ENCODE measurements at places on chromosomes 7 and 10.

GRCh38 chr7:118563311-118563710, 338.8 kb downstream of the ANKRD7 start:
- no peak for DNase-seq

DNA sequence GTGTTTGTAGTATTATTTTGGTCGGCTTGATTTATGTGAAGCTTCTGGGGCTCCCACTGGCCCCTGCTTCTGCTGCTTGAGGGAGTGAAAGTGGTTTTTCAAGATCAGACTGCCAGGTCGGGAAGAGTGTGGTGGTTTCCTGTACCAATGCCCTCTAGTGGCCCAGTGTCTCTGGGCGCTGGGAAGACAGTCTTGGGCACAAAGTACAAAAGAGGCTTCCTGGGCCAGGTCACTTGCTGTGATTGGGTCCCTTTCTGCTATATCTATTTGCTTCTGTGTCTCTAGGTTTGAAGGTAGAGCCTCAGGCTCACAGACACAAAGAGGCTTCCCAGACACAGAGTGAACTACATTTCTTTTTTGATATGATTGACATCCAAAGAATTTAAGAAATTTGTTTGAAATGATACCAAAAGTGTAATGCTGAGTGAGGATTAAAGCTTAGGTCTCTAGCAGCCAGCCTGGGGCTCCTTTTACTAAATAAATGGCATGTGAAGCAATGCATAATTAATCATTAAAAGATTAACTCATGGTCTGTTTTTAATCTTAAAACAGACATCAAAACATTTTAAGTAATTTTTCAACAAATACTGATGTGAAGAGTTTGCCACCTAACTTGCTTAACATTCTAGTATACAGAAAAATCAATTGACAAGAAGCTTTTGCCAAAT, 36.3 kb downstream of the ABCB1 start:
- DNase-seq, result peak; percentile 46

GRCh38 chr7:146875237-146875785, 758.7 kb downstream of the CNTNAP2 start:
- no peak for DNase-seq

DNA sequence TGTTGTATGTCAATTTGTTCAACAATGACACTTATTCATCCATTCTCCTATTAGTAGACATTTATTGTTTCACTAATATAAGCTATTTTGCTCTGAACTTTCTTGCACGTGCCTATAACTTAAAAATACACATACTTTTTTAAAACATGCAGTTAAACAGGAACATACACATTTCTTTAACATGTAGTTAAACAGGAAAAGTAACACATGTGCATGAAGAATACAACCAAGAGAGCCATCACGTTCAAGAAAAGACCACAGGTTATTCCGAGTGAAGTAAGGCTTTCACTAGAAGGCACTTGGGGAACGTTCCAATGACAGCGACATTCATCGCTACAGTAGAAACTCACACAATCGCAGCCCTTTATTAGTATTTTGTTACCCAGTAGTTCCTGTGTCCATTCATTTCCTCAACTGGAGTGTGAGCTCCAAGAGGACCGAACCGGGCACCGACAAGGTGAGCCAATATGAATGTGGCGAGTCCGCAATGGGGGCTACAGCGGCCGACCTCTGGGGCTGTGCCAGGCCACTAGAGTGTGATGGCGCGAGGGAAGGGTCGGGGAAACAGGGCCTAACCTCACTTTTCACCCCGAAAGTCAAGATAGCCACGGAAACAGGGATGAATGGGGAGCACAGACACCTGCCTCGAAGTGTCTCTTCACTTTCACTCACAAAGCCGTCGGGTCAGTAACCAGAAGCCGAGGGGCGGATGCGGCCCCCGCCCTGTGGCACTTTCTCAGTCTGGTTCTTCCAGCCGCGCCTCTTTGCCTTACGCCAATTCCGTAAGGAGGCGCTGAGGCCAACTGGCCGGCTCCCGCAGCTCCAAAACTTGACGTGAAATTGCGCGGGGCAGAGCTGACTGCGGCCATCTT, 775 bp upstream of the SEPTIN7 start:
- DNase-seq, result peak; percentile 96

DNA sequence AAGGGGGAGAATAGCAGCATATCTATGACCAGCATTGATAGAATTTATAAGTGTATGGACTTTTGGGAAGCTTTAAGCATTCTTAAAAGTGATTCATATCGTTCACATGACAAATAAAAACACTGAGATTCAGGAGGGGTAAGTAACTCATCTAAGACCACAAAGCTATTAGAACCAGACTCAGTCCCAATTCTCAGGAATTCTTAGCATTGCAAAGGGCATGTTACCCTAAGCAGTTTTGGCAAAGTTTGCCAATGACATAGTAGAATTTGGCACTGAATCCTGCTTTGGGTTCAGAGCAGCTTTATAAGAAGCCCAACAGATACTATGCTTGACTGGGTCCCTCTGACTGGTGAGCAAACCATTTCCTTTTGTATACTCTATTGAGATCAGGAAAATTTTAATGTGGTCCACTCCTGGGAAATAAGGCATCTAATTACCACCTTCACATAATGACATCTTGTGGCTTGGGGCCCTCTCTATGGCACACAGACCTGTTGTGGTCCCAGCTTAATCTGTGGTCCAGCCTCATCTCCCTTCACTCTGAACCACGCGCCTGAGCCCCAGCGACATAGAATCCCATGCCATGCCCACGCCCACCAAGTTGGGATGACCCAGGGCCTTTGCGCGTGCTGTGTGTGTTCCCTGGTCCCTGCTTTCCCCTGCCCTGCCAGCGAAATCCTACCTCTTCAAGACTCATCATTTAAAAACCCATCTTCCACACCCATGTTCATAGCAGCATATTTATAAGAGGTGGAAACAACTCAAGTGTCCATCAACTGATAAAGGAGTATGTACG, 37.5 kb upstream of the DOCK1 start:
- peak; percentile 5 for DNase-seq

GRCh38 chr10:124090601-124091209, 2.7 kb downstream of the CHST15 start:
- DNase-seq, result no peak

GRCh38 chr10:48604991-48605508, at the start of gene ARHGAP22:
ARHGAP22 (minus strand) TSS chr10:48605073; CDS start chr10:48604796, 277 bp downstream.
- peak; percentile 21 for DNase-seq

GRCh38 chr10:19576576-19576975, 239.7 kb upstream of the PLXDC2 start:
- DNase-seq, result no peak

GRCh38 chr10:33093362-33093761, 135.3 kb upstream of the ITGB1 start:
- no peak for DNase-seq

- DNase-seq, result no peak
Measured at GRCh38 chr10:114195079-114195478, 15.9 kb downstream of the TDRD1 start.

DNA sequence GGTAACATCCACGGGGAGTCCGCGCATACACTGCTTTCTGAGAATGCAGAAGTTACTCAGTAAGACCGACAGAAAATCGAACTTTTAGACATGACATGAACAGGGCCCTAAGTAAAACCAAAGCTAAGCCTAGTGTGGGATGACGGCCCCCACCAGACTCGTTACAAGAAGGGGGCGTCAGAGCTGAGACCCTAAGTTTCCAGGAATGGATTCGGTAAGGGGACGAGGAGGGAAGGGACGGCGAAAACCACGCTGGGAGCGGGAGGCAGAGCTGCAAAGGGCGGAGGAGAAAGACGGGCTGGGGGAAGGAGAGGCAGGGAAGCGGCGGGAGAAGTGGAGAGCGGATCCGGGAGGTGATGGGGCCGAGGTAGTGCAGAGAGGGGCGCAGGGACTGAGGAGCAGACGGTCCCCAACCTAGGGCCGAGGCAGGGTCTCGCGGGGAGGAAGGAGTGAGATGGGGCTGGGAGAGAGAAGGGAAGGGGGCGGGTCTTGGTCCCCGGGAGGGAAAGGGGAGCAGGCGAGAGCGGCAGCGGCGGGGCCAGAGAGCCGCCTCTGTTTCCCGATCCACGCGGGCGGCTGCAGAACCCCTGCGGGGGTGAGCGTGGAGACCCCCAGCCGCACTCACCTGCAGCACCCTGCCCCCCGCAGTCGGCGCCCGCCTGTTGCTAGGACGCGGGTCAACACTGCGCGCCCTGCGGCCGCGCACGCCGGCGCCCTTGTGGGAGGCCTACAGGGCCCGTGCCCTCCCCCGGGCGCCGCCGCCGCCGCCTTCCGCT, 513 bp downstream of the ODAD2 start:
- peak; percentile 77 for DNase-seq

DNA sequence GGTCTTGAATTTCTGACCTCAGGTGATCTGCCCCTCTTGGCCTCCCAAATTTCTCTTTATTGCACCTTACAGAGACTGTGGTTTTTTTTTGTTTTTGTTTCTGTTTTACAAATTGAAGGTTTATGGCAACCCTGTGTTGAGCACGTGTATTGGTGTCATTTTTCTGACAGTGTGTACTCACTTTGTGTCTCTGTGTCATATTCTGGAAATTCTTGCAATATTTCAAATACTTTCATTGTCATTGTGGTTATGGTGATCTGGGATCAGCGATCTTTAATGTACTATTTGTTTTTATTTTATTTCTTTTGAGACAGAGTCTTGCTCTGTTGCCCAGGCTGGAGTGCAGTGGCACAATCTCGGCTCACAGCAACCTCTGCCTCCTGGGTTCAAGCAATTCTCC, 89.8 kb downstream of the PRTFDC1 start:
- no peak for DNase-seq

DNA sequence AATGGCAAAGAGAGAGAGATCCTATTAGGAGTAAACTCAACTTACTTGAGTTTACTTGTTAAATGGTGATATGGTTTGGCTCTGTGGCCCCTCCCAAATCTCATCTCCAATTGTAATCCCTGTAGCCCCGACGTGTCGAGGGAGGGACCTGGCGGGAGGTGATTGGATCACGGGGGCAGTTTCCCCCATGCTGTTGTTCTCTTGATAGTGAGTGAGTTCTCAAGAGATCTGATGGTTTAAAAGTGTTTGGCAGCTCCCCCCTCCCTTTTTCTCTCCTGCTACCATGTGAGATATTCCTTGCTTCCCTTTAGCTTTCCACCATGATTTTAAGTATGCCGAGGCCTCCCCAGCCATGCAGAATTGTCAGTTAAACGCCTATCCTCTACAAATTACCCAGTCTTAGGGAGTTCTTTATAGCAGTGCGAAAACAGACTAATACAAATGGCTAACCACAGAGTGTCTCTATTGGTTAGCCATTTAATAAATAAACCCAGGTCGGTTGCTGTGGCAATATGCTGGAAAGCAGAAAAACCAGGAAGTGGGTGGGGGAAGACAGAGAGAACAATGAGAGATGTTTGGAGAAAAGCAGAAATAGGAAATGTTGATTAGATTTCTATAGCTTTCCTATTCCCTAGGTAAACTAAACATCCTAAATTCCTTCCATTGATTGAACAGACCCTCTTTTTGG, 3.0 kb upstream of the STMP1 start:
- no peak for DNase-seq

GRCh38 chr10:1706711-1707110, 30.6 kb downstream of the ADARB2 start:
- DNase-seq, result no peak

GRCh38 chr10:24908793-24909423, 43.5 kb downstream of the PRTFDC1 start:
- DNase-seq, result no peak

DNA sequence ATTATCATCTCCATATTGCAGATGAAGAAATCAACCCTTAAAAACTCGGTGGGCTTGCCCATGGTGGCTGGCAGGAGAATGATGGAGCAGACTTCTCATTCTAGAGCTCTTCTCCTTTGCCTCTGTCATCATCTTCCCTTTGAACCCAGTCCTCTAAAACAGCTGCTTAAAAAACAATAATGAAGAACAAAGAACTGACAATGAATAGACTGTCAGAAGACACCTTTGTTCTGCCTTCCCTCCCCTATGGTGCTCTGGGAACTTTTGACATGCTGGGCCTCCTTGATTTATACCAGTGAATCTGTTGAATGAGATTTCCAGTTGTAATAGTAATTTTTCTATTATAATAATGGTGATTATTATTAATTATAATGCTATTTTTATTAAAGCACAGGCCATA, 103.0 kb downstream of the SORCS3 start:
- no peak for DNase-seq

DNA sequence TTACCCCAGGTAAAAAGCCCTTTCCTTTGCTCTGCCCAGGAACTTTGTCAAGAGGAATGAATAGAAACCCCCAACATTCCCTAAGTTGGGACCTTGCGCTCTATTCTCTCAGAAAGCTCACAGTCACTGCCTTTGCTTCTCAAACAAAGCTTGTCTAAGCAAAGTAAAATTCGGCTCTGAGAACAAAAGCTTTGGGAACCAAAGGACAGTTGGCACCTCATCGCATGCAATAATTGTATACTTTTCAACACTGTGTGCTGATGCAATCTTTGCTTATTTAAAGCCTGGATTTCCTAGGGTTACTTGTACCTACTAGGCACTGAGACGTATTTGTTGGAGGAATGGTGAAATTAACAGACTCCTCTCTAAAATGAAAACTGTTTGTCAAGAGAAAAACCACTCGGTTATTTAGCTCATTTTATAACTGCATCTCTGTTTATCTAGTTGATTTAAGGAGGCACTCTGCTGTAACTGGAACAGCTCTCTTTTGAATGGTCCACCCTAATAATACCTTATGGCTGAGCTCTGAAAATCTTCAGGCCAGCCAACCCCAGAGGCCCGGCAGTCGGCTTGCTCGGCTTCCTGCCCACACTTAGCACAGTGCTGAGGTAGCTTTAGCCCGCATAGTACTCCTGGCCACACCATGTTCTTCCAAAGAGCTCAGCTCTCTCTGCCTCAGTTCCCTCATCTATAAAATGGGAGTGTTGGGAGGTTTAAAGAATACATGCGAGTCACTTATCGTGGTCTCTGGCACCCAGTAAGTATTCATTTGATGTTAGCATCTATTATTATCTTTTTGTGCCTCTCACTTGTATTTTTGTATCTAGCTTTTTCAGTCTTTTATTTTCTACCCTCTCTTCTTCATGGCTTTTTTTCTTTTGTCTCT, 80.2 kb upstream of the PRR15 start:
- DNase-seq, result no peak

DNA sequence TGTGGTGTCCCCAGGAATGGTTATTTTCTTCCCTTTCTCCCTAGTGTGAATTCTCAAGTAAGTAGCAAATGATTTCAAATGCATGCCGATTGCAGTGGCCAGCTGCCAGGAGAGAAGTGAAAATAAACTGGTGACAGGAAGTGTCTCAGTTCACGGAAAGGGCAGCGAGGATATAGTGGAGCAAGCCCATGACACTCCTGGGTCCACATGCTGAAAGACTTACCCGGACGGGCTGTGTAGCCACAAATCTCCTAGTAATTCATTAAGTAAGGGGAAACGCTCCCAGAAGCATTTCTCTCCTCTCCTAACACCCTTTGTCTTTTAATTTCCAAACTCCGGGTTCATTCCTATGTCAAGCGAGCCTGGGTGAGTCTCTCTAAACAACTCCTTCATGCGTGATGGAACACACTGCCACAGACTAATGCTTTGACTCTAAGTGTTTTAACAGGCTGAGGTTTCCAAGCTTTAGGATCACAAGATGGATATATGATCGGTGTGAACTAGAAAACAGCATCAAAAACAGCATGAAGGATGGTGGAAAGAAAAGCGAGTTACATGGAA, 125.6 kb downstream of the CYP26A1 start:
- peak; percentile 91 for DNase-seq

- DNase-seq, result peak; percentile 46
Measured at GRCh38 chr7:117673367-117673766, 193.5 kb downstream of the CFTR start.
